Stimulated activated CD4-positive, alpha-beta T cell treated with anti-CD3 and anti-CD28 coated beads, TNF-alpha, amount 100 ng/mL, for 48 hours (primary cell): ENCODE measurements at places on chromosomes 6 and 20.

GRCh38 chr6:167762259-167762962, 64.3 kb upstream of the AFDN start:
- DNase-seq = no peak

DNA sequence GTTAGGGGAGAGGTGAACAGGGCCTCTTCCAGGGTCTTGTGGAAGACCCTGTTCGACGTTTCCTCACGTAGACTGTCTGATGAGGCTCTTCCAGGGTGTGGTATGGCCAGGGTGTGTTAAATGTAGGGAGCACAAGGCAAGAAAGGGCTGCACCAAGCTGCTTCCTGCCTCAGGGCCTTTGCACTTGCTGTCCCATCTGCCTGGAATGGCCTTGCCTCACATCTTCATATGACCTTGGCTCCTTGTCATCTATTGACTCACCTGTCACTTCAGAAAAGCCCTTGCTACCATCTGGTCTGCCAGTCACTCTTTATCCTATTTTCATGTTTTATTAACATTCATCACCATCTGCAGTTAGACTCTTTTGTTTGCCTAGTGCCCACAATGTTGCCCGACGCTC, 31.0 kb downstream of the E2F3 start:
- DNase-seq = no peak

DNA sequence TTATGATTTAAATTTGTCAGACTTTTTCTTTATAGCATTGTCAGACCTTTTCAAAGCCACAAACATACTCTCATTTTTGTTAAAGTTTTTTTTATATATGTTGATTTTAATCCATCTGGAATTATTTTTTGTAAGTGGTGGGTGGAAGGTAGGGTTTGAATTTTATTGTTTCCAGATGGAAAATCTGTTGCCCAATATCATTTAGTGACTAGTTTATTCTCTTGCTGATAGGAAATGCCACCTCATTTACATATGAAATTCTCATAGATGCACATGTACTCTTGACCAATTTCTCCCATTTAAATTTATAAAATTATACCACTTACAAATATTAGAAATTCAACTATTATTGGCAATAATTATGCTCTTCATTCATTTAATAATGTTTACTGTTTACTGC, 52.1 kb upstream of the PLCB1 start:
- no peak for DNase-seq

GRCh38 chr6:4313044-4313686, 177.8 kb upstream of the ECI2 start:
- DNase-seq = no peak

DNA sequence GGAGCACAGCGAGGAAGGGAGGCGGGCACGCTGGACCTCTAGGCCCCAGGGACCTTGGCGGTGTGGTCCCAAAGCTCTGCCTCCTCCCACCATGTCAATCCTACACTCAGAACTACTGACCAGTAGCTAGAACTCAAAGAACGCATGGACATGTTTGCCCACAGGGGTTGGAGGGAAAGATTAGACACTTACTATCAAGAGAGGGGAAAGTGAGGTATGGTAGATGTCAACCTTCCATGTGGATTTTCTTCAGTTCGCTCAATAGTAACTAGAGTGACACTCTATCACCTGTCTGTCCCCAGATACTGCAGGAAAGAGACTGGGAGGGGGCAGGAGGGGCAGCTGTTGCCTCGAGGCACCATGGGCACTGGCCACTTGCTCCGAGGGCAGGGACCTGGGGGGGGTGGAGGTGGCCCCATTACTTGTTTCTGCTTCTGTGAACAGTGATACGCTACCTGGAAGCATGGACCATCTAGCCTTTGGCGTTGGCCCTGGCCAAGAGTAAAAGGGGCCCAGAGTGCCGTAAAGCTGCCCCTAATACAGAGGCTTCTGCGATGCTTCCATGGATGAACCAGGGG, 912 bp upstream of the DIDO1 start:
- no peak for DNase-seq

GRCh38 chr6:92826633-92827032, 592.7 kb downstream of the EPHA7 start:
- no peak for DNase-seq

- DNase-seq = no peak
Observed at GRCh38 chr6:126300735-126301134, 39.2 kb upstream of the CENPW start.

GRCh38 chr6:53920881-53921280, 126.1 kb downstream of the LRRC1 start:
- DNase-seq = no peak

DNA sequence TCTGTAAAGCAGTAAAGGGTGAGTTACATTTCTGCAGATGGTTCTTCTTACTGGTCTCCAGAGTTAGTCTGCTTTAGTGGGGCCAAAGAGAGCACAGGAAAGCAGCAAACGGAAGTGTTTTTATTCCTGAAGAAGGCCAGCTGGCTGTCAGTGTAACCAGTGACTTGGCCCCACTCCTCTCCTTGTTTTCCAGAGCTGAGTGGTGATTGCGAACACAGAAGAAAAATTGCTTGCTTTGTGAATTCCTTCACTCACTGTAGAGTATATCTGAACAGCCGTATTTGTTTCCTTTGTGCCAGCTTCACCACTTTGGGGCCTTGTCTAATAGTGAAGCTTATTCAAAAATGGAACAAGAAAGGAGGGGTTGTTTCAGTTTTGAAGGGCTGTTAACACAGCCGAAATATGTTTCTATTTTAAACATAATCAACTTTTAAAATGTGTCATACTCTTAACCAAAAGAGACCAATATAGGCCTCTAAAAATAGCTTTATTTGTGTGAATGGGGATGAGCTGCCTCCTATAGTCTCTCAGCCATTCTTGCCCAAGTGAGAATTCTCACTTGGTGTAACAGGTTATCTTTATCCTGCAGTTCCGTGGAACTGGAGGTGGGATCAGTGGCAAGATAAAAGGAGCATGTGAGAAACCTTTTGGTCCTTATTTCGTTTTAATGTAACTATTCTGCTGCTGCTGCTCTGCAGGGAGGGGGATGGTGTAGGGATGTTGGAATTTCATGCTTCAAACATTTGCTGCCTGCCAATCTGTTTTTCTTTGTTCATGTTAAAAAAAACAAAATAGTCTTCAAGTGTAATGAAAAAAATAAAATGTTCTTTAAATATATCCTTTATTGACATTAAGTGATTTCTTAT, 37.8 kb downstream of the ZC2HC1B start:
- no peak for DNase-seq

- DNase-seq = no peak
Observed at GRCh38 chr20:33969563-33969962, 24.1 kb upstream of the RALY start.

DNA sequence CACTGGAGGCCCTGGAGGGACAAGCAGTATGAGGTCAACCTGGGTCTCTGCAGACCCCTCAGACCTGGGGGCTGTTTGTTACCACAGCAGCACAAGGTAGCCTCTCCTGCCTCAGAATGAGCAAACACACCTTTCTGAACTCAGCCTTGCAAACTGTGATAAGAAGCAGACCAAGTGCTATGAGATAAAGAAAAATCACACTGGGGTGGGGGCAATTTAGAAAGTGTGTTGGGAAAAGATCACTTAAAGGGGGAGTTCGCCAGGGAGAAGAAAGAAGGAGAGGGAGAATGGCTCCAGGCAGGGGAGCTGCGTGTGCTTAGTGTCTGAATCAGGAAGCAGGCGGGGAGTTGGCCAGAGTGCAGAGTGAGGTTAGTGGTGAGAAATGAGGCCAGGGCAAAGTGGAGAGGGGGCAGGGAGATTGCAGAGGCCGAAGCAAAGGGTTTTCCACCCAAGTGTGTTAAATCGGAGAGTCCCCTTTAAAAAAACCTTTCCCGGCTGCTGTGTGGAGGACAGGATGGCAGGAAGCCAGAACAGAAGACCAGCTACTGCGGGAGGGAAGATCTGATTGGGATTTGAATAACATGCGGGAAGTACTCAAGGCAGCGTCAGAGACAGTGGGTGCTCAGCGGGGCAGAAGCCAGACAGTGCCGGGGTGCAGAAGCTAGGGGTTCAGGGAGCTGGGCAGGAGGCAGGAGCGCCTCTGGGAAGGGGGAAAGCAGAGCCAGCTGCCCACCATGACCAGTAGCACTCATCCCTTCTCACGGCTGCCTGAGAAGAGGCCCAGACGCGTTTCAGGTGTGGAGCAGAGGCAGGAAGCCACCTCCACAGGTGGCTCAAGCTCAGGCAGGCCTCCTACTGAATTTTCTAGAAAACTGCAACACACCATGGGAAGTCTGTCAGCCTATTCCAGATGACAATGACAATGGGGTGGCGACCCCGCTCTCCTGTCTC, 9.0 kb downstream of the ADA start:
- no peak for DNase-seq

GRCh38 chr20:53631909-53632662, 38.4 kb upstream of the ZNF217 start:
- DNase-seq = no peak

- DNase-seq = no peak
Observed at GRCh38 chr6:131014080-131014776, 48.8 kb downstream of the EPB41L2 start.

GRCh38 chr20:35311822-35312221, 19.6 kb upstream of the FAM83C start:
- DNase-seq = no peak

GRCh38 chr20:12733811-12734210, 275.0 kb upstream of the SPTLC3 start:
- no peak for DNase-seq

DNA sequence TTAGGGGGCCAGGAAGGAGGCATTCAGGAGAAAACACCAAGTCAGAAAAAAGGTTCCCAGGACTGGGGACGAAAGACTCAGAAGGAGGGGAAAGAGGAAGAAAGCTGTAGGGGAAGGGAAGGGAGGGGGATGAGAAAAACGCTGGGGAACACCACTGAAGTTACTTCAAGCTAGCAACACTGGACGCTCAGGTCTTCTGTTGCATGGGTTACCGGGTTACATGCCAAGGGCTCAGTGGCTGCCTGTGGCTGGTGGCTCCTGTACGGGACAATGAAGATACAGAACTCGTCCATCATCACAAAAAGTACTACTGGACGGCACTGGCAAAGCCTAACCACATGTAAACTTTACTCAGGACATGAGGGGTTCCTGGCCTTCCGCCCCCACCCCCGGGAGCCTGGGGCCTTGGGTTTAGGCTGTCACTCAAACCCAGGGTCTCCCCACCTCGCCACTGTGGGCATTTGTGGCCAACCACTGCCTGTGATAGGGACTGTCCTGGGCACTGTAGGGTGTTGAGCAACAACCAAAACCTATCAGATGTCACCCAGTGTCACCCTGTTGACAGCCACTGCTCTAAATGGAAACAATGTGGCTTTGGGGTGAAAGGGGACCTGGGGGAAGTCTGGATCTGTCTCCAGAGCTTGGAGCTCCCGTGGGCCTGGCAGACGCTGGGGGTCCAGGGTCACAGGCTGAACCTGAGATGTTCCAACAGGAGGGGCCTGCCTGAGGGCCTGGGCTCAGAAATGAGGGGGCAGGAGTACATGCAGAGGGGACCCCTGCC, 40.3 kb upstream of the CD93 start:
- no peak for DNase-seq

GRCh38 chr6:6319952-6320811, at the start of gene F13A1:
TSS of gene F13A1 (minus strand) at chr6:6320662. CDS start at chr6:6318664, 1,998 bp downstream.
- no peak for DNase-seq

DNA sequence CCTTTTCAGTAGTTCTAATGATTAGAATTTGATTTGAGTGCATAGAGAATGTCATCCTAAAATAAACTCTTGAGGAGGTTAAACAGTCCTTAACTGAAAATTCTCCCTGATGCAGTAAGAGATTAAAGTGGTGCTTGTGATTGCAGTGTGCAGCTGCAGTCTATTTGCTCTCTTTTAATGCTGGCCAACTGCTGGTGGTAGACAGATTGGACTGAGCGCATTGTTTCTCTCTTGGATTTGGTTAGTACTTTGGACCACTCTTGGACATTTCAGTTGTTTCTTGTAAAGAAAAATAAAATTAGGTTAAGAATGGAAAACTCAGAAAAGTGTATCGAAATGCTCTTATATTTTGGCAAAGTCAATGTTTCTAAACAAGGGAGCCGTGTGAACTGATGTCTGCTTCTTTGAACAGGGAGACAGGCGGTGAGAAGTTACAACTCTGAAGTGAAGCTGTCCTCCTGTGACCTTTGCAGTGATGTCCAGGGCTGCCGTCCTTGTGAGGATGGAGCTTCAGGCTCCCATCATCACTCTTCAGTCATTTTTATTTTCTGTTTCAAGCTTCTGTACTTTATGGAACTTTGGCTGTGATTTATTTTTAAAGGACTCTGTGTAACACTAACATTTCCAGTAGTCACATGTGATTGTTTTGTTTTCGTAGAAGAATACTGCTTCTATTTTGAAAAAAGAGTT, 127.2 kb downstream of the CD109 start:
- DNase-seq = no peak

- DNase-seq = no peak
Observed at GRCh38 chr6:23523771-23524170, 602.2 kb upstream of the NRSN1 start.

DNA sequence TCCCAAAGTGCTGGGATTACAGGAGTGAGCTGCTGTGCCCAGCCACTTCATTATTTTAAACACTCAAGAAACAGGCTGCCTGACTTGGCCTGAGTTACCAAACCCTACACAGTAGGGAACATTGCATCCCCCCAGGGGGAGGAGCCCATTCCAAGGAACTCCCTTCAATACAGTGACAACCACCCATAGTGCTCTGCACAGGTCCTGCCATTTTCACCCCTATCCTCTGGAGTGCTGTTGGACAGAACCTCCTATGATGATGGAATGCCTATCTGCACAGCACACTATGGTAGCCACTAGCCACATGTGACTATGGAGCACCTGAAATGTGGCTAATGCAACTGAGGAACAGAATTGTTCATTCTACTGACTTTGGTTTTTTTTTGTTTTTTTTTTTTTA, 11.7 kb downstream of the ACOT8 start:
- no peak for DNase-seq

- DNase-seq = no peak
Observed at GRCh38 chr6:135739288-135739687, 112.2 kb upstream of the PDE7B start.

- DNase-seq = no peak
Observed at GRCh38 chr6:127013865-127014264, 104.6 kb upstream of the RSPO3 start.

GRCh38 chr6:111750753-111751673, 122.2 kb downstream of the FYN start:
- no peak for DNase-seq

DNA sequence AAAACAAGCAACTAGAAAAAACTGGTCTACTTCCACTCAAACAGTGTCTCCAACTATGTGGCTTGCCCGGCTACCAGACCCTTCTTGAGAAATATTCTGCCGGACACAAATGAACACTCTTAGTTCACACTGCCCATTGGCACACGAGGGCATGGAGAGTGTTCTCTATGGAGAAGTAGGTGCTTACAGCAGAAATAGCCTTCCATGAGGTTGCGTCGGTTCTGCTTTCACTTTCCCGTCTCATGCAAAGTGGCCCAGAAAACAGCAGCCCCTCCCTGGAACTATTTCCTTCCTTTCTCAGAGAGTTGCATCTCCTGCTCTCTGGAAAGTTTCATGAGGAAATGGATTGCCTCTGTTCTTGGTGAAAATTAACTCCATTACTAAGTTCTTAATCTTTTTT, 9.5 kb upstream of the HLA-DOA start:
- no peak for DNase-seq

- peak; percentile 46 for DNase-seq
Observed at GRCh38 chr6:41200296-41200900, 551 bp downstream of the TREML2 start.
